Chondrocyte (in vitro differentiated cells): ENCODE measurements at places on chromosomes 5 and 9.
A peak's percentile ranks its signal among the peaks of the same experiment; 100 is the strongest.

DNA sequence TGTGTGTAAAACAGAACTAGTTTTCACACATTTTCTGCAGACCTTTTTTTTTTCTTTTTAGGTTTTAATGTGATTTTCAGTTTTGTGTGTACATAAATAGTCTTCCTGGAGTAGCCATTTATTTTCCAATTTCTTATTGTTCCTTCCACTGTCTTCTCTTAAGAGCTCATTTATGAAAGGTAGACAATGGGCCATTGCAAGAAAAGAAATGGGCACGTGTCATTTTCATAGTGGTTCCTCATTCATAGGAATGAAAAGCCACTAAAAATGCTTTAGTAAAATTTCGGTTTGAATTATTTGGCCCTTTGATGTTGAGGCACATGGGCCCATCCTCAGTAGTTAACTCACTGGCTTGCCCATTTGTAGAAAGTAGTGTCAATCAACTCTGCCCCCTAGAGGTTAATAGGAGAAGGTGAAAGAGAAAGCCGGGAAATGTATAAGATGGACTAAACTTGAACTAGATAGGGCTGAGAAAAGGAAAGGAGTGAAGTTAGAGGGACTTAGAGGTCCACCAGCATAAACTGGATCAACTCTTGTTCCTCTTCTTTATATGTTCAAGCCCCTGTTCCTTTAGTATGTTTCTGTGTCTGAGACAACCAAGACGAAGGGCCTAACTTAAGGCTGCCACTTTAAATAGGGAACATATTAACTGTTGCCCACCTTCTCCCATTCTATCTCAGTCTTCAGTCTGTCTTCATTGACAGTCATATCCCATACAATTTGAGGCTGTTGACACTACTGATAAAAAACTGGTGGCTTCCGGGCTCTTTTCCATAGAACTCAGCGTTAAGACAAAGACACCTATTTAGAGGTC is 72.6 kb downstream of the SMARCA2 start:
- no peak for DNase-seq

GRCh38 chr5:2740051-2740875 is 11.2 kb downstream of the IRX2 start:
- no peak for DNase-seq

- DNase-seq: no peak
Observed at GRCh38 chr5:150114773-150115408, 28.5 kb upstream of the CSF1R start.

GRCh38 chr5:82847562-82847961 is 229.6 kb downstream of the TMEM167A start:
- DNase-seq: no peak

GRCh38 chr5:53052499-53052898 is 57.1 kb downstream of the MOCS2 start:
- DNase-seq: no peak

- DNase-seq: no peak
Observed at GRCh38 chr9:93295031-93295430, 111.1 kb downstream of the WNK2 start.

- no peak for DNase-seq
Observed at GRCh38 chr5:42676362-42676761, 80.3 kb upstream of the CCDC152 start.

- no peak for DNase-seq
Observed at GRCh38 chr5:171424726-171425125, 5.3 kb downstream of the FGF18 start.

DNA sequence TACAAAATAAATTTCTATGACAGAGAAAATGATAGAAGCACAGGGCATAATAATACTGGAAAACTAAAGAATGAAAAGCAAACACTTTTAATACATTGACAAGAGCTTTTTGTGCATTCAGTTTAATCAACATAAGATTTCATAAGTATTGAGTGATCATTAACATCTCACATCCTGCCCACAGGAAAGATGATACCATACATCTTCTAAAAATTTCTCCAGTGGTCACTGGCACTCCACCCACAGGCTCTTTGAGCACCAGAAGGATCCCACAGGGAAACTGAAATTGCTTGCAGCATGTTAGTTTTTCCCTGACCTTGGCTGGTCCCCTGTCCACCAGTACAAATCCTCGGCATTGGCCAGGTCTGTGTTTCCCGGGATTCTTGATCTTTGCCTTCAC is 186.0 kb downstream of the CEMIP2 start:
- DNase-seq: no peak

DNA sequence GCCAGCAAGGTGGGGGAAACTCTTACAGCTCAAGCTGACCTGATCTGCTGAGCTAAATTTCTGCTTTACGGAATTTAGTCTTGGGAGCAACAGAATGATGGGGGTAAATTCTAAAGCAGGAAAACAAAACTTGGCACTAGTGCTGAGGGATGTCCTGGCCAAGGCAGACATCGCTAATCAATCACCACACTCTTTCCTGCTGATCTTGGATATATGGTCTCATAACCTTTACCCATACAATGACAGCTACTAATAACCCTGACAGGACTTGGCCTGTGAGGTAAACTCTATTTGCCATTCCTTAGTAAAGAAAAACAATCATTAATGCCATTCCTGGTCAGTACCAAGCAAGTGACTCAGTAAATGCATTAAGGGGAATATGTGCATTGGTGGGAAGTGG is 51.5 kb downstream of the PPARGC1B start:
- no peak for DNase-seq

- peak; percentile 90 for DNase-seq
Observed at GRCh38 chr5:1294206-1294834, 548 bp downstream of the TERT start.

GRCh38 chr5:59095480-59095879 is 512.6 kb downstream of the RAB3C start:
- DNase-seq: no peak

- no peak for DNase-seq
Observed at GRCh38 chr9:1743121-1743960, 271.8 kb upstream of the SMARCA2 start.

DNA sequence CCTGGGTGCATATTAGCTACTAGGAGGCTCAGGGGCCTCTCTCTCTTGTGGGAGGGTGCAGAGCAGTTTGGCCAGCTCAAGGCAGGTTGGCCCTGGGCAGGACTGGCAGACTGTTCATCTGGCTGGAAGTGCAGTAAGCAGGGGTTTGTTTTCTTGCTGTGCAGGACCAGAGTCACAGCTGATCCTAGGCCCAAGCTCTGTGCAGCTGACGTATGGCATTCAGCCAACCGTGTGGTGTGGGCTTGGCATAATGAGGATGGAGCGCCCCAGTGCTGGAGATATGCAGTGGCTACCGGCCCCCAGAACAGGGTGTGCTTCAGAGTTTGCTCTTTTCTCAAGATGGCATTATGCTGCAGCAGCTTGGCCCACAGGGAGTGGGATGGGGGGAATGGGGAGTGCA is 31.0 kb upstream of the PHF24 start:
- peak; percentile 52 for DNase-seq

- DNase-seq: no peak
Observed at GRCh38 chr9:118578467-118578866, 790.8 kb downstream of the BRINP1 start.

DNA sequence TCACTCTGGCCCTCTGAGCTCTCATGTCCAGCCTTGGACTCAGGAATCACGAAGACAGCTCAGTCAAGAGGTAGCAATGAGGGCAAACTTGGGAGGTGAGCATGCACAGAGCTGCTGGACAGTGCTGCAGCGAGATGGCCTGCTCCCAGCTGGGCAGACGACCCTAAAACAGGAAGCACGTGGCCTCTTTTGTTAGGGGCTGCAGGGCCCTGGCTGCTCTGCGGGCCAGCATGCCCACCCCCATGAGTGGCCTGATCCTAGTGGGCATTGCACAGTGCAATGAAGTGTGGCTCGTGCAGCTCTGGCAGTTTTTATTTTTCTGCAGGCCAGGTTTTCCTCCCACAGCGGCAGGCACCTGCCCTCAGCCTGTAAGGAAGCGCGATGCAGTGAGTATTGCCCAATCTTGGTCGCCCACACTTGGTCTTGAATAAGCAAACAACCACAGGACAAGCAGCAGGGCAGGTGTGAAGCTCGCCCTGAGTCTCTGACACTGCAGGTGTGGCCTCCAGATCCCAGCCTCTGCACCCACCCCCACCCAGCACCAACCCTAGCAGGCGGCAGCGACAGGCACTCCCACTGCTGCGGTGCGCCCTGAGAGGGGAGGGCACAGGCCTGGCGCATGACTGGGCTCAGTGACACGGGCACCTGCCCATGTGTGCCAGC is 60.8 kb downstream of the SEMA4D start:
- DNase-seq: no peak
